ENCODE measurements at places on chromosomes 5 and 9.

DNA sequence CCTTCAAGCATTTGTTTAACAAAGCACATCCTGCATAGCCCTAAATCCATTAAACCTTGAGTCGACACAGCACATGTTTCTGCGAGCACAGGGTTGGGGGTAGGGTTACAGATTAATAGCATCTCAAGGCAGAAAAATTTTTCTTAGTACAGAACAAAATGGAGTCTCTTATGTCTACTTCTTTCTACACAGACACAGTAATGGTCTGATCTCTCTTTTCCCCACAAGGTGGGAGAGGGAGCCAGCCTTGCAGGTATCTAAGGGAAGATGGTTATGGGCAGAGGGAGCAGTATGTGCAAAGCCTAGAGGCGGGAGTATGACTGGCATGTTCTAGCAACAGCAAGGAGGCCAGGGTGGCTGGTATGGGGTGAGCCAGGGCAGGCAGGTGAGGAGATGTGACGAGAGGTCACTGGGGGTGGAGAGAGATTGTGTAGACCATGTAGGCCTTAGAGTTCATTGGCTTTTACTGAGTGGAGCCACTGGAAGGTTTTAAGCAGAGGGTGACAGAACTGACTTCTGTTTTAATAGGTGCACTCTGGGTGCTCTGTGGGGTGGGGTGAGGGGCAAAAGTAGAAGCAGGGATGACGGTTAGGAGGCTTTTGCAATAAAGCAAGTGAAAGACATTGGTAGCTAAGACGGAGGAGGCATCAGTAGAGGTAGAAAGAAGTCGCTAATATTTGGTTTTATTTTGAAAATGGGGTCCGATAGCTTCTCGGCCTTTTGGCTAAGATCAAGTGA is 5.1 kb upstream of the RPS14 start:
- no peak for DNase-seq

GRCh38 chr9:70100362-70100761 is 56.7 kb downstream of the MAMDC2 start:
- no peak for DNase-seq

DNA sequence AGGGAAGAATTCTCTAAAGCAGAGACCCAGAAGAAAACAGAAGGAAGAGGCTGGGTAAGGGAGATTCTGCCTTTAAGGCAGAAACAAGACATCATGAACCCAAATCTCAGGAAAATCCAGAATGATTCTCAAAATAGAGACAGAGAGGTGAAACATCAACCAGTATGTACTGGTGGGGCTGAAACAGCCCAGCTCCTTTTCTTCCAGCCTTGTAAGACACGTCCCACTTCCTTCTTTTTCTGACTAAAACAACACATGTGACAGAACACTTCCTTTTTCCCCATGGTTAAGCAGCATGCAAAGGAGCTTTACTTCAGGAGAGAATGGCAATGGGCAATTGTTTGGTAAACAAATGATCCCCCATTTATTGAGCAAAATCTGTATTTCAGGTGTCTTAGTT is 230.8 kb upstream of the NR4A3 start:
- DNase-seq: no peak

DNA sequence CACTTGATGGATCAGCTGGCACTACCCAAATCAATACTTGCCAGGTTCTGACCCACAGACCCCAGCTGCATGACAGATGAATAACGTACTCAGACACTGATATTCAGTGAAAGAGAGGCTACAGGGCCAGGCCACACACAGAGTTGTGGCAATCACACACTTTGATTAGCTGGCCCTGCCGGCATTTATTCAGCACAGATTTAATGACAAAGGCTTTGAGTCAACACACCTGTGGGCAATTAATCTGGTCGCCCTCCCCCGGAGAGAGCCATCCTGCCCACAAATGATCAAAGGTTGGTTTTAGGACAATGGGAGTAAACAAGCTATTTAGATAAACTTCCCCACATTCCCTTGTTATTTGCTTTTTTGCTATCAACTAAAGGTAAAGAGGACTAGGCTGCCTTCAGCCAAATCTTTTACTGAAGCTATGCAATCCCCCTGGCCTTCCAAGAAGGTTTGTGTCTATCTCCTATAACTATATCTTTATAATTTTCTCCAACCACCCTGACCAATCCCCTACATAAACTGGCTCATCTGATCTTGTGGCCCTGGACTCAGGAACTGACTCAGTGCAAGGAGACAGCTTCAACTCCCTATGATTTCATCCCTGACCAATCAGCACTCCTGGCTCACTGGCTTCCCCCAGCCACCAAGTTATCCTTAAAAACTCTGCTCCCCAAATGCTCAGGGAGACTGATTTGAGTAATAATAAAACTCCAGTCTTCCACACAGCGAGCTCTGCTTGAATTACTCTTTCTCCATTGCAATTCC is 12.7 kb upstream of the TRIM32 start:
- no peak for DNase-seq

- no peak for DNase-seq
These were observed at the start of gene PCDHB7 for GRCh38 chr5:141172381-141173204. Gene PCDHB7 (plus strand): TSS chr5:141172644. CDS start chr5:141172836, 192 bp downstream.

DNA sequence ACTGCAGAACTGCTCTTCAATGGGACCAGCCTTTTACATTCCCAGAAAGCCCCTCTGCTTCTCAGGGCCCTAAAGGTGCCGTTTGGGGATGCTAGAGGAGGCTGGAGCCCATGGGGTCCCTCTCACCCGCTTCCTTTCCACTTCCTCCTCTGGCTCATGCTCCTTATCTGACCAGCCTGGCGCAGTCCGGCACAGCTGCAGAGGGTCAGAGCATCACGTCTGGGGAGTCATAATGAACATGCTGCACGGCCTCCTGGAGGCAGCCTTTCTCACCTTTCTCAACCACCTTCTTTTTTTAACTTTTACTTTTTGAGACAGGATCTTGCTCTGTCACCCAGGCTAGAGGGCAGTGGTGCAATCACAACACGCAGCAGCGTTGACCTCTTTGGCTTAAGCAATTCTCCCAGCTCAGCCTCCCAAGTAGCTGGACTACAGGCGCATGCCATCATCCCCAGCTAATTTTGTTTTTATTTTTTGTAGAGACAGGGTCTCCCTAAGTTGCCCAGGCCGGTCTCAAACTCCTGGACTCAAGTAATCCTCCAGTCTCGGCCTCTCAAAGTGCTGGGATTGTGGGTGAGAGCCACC is 15.1 kb upstream of the TCF7 start:
- DNase-seq: no peak

DNA sequence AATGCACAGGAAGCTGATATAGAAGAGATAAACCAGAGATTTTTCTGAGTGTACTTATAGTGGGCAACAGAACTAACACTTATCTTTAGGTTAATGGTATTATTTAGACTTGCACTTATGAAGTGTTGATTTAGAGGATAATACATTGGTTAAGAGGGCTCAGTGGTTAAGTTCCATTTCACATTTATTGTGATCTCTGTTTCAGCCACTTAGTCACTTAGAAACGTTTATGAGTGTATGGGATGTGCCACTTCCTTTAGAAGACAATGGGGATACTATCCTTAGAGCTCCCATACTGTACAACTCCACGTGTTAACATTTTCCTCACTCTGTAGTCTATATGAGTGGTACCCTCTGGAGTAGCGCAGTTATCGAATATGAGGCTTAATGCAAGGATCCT is 57.5 kb downstream of the PIP5K1B start:
- DNase-seq: no peak

GRCh38 chr5:160792732-160793529 is 59.1 kb downstream of the ATP10B start:
- DNase-seq: no peak

GRCh38 chr5:137250421-137250820 is 248.7 kb downstream of the SPOCK1 start:
- DNase-seq: no peak

DNA sequence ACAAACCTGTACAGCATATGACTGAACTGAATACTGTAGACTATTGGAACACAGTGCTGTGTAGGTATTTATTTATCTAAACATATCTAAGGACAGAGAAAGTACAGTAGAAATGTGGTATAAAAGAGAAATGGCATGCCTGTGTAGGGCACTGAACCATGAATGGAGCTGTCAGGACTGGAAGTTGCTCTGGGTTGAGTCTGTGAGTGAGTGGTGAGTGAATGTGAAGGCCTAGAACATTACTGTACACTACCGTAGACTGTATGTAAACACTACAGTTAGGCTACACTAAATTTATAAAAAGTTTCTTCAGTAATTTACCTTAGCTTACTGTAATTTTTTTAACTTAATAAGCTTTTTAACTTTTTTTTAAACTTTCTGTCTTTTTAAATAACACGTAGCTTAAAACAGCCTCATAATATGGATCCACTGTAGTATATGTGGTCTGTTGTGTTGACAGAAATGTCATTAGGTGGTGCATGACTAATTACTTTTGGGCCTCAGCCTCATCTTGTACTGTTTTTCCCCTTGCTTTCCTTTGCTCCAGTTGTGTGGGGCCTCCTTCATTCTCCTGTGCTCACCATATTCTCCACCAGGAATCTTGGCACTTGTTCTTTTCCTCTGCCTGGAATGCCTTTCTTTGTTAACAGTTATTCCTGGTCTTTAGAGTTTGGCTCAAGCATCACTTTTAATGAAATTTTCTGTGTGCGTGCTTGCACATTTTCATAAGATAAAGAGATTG is 8.8 kb downstream of the SPIN1 start:
- no peak for DNase-seq

DNA sequence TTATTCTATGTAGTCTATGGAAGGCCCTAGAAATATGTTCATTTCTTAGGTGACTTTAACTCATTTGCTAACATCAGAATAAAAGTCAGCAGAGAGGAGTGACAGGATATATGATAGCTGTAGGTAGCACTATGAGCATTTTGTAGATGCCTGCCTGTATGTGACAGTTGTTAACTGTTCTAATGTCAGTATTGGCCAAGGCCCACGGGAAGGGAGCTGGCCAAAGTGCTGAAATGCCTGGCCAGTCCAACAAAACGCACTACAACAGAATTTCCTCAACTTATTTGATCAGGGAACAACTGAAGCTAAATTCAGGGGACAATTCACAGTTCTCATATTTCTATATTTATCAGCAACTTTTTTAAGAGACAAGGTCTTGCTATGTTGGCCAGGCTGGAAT is 20.8 kb downstream of the SV2C start:
- peak; percentile 73 for DNase-seq

DNA sequence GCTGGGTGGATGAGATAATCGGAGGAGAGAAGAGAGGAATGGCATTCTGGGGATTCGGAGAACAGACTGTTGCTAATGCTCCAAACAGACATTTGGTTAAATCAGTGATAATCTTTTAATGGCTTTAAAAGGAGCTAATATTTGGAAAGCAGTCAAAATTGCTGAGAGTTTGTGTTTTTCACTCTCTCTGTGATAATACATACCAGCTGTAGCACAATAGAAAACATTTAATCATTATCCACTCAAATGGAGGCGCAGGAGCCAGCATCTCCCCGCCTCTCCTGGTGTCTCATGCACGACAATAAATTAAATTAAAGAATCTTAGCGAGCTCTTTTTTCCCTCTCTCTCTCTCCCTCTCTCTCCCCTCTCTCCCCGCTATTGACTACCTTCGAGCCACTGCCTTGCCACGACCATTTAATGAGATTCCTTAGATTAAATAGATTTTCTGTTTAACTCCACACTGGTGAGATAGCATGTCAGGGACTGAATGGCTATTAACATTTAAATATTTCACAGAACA is 268.6 kb upstream of the MVB12B start:
- DNase-seq: no peak

All from hepatocyte (in vitro differentiated cells).